ENCODE measurements at places on chromosomes 11 and 22. TPM values are rescaled to one million over a fixed set of nuclear protein-coding genes. Genes with fewer than 3 reads are reported as not detected.

DNA sequence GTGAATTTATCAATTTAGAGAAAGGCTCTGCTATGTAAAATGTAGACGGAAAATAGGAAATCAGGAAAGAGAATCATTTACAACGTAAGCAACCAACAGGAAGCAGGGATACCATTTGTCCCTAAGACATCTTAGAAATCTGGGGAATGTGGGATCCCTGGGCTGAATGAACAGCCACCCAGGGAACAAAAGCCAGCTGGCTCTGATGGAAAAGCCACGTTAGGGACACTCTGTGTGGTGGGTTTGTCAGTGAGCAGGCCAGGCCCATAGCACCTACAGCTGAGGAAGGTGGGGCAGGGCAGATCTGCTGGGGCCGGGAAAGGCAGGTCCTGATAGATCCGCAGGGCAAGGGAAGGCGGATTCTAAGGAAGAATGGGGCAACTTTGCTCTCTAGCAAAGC, 87.1 kb upstream of the CSNK2A3 start:
- no peak for DNase-seq

DNA sequence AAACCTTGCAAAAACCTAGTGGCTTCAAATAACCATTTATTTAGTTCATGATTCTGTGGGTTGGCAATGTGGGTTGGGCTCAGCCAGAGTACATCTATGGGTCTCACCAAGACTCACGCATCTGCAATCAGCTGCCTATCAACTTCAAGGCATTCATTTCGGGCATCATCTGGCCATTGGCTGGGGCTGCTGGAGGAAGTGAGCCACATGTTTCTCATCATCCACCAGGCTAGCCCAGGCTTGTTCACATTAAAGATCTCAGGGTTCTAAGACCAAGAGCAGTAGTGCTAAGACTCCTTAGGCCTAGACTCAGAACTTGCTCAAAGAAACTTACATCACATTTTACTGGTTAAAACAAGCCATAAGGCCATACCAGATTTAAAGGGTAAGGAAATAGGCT, 478.9 kb upstream of the ARHGAP42 start:
- no peak for DNase-seq

- no peak for DNase-seq
Measured at GRCh38 chr11:77392842-77393241, 81.1 kb downstream of the PAK1 start.

DNA sequence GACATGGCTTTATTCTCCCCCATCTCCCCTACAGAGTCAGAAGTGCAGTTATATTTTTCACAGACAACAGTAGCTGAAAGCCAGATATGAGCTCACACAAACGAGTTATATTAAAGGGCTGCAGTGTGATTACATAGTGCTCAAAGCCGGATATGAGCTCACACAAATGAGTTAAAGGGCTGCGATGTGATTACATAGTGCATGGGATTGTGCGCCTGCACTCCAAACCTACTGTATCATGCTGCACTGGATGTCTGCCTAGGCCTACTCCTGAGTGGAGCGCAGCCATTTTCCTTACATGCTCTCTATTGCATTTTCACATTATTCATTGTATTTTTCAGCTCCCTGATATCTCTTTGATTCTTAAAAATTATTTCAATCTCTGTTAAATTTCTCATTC, 414.6 kb upstream of the LARGE1 start:
- no peak for DNase-seq

DNA sequence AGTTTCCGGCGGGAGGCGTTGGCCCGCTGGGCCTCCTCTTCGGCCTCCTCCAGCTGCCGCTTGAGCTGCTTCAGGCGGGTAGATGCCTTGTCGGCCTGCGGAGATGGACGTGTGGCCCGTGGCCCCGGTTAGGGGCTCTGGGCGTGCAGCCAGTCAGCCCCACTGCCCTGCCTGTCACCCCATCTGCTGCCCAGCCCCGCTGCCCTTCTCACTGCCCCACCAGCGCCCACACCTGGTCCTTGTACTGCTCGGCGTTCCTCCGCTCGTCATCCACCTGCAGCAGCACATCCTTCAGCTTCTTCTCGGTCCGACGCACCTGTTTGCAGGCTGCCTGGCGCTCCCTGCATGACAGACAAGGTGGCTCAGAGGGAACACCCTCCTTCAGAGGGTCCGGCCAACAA, 31.2 kb downstream of the APOL1 start:
- DNase-seq, result no peak

- DNase-seq, result no peak
Measured at GRCh38 chr11:117933475-117933874, 4.3 kb upstream of the TMPRSS13 start.

DNA sequence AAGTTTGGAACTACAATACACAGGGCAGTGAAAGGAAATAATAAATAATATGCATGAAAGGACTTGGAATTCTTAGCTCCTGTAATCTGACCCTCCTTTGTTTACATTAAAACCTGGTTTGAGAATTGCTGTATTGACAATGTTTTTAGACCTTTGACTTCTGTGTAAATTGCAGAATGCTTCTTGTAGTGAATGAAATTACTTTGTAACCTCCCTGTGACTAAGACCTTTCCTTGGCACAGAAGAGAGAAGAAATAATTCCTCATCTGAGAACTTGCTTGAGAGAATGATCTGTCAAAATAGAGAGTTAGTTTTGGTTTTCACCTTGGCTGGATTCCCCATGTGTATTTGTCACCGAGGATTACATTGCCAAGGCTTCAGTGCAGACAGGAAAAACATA, 640.0 kb upstream of the ANO5 start:
- no peak for DNase-seq

XKR3 gene
- not detected for total RNA-seq

MMP12 gene
- total RNA-seq, result not detected

MLC1 gene
- total RNA-seq, result 0.32 TPM

SLC2A11 gene
- not detected for total RNA-seq

NXPE2 gene
- not detected for total RNA-seq

SEPTIN5 gene
- 105 TPM for total RNA-seq

BAIAP2L2 gene
- not detected for total RNA-seq
